ENCODE measurements at places on chromosomes 3 and 15.

DNA sequence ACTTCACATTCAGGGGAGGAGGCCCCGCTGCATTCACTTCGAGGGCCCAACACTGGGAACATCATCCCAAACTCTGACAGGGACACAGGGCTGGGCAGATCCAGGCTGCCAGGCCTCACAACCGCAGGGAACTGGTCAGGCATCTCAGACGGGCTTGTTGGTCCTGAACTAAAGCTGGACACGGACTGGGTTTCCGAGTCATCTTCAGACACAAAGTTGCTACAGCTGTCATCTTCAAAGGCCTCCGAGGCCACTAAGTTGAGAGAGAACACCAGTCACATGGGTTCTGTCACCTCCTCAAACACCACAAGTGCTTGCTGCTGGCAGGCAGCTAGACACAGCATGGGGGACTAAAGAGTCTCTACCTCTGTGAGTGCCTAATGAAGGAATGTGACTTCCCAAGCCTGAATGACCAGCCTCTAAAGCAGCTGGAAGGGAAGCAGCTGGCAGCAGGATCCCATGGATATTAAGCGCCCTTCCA, 50.9 kb downstream of the CAPN7 start:
- DNase-seq = no peak

GRCh38 chr3:140167600-140168281, 232.8 kb downstream of the CLSTN2 start:
- DNase-seq = no peak

DNA sequence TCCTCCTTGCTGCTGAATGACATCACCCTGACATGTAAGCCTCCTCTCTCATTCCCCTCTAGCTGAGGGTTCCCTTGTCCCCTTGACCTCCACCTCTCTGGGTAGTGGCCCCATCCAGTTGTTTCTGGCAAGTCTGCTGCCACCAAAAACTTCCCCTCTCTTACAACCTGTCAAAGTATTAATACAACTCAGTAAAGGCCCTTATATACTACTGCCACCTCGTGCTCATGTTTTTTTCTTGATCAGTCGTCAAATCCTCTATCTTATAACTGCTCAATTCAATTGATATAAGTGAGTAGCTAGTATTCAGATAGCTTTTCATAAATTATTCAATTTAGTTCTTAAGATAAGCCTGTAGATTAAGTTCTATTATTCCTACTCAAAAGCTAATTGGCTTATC, 249.6 kb downstream of the MBNL1 start:
- DNase-seq = no peak

- DNase-seq = no peak
These were observed 241.9 kb downstream of the ALCAM start for GRCh38 chr3:105608623-105609022.

DNA sequence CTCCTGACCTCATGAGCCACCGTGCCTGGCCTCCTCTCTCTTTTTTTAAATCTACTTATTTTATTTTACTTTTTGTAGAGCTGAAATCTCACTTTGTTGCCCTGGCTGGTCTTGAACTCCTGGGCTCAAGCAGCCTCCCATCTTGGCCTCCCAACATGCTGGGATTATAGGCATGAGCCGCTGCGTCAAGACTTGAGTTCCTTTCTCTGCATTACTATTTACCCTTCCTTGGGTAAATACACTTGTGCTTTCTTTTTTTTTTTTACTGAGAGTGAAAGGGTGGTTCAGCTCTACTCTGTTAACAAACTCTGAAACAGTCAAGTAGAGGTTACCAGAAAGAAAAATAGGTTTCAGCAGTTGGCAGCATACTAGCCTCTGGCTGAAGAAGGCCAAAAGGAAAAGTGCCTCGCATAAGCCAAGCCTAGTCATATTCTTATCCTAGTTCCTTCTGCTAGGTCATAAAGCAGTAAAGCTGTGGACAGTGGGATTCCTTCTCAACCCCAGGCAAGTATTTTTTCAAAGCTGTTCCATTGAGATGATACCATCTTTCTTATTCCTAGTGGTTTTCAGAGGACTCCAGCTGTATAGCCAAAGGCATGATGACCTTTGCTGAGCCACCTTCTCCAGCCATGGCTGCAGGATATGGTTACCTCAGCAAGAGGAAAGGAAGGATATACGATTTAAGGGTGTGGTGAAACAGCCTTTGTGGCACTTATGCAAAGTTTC, 135.1 kb downstream of the RBPMS2 start:
- no peak for DNase-seq

- DNase-seq = no peak
These were observed 24.6 kb downstream of the CCDC14 start for GRCh38 chr3:123936400-123936799.

- no peak for DNase-seq
These were observed 182.0 kb downstream of the LRTM1 start for GRCh38 chr3:54745843-54746242.

DNA sequence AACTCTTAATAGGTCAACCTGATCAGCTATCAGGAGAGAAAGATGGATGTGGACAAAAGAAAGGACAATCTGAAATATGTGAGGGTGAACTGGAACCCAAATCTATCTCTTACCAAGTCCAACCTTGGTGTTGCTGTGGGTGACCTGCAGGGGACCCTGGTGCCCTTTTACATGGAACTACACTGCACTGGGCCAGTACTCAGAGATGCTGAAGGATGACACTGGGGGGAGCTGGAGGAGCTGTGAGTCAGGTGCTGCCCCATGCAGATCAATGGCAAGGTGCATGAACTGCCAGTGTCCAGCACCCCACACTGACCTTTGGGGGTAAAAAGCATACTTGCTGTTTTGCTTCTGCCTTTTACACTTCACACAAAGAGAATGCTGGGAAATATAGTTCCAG, 55.6 kb upstream of the TBC1D5 start:
- DNase-seq = no peak

DNA sequence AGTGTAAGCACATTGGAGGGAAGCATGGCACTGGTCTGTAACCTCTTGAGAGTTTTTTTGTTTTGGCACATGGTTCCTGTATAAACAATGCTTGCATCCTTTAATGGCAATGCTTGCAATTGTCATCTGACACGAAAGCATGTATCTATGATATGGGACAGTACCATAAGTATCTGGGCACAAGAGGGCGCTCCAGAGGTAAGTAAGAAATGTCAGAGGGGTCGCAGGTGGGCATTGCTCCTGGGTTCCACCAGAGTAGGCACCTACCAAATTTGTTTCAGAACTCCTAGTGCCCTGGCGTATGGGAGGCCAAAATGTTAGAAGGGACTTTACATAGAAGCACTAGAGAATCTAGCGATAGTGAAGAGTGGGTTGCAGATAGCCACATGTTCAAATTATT, 58.7 kb upstream of the BCHE start:
- no peak for DNase-seq

DNA sequence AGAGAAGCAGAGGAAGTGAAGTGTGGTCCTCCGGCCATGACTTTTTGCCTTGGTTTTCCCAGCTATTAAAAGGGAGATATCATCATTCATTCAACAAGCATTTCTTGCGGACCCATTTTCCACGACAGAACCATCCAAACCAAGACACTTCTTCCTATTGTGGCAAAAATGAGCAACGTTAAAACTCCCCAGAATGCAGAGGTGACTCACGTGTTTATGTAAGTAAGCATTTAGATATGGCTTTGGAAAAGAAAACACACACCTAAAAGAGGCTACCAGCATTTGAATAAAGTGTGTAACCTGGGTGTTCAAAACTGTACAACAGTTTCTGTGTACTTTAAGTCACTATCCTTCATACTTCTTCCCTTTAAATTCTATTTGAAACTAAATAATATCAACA, 181.3 kb downstream of the RORA start:
- DNase-seq = no peak

DNA sequence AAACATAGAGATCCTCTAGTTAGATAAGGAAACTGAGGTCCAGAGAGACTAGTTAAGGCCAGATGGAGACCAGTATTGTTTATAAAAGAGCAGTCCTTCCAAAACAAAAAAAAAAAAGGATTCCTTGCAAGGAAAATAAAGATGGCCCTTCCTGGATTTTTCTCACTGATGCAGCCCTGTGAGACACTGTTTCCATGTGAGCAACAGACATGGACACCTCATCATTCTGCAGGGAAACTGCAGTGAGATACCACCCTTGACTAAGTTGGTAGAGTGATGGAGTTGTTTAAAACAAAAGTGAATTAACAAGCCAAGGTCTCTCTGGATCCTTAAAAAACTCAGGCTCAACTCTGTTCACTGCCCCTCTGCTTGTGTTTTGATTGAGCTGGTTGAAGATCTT, 65.6 kb upstream of the MYZAP start:
- no peak for DNase-seq

- DNase-seq = no peak
These were observed 35.3 kb downstream of the PAK2 start for GRCh38 chr3:196774848-196775422.

- DNase-seq = no peak
These were observed 1027.7 kb downstream of the PLOD2 start for GRCh38 chr3:145133281-145133680.

DNA sequence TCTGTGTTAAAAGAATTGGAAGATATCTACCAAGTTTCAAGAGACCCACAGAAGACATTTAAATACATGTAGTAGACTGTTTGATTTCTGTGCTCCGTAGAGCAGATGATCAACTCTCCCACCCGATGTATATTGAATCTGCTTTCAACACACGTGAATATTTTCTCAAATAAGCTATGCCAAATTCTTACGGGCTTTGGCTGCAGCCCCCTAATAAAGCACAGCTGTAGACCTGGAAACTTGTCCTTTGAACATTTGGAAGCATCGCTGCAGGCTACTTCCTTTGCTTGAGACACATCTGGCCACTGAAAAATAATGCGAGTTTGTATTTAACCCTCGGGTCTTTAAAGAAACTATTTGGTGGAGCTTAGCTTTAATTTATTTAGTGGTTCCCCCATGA, 98.3 kb upstream of the SELENOK start:
- DNase-seq = no peak

DNA sequence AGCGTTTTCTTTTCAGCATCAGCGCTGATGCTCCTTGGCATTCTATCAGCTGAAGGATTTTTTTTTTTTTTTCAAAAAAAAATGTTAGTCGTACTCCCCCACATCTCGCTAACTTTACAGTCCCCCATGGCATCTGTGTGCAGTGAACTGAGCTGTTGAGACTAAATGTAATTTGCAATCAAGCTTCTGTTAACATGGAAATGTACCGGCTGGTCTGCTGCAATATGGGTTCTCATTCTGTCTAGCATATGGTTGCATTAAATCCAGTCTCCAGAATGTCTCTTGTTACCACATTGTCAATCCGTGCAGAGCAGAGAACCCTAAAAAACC, 32.2 kb upstream of the TPRG1 start:
- DNase-seq = no peak

DNA sequence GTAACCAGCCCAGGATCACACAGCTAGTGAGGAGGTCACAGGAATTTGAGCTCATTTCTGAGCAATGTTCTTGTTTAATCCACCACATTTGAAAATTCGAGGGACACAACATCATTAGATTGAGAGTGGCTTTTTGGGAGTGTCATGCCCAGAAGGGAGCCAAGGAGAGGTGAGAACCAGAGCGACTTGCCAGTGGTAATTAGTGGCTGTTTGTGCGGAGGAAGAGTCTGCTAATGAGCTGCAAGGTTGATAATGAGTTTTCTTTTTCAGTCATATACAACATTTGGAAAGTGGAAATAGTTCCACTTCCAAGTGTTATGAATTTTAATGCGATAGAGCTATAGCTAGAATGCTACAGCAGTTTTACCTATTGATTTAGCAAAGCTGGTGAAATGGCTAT, 19.7 kb downstream of the GABRA5 start:
- DNase-seq = no peak

DNA sequence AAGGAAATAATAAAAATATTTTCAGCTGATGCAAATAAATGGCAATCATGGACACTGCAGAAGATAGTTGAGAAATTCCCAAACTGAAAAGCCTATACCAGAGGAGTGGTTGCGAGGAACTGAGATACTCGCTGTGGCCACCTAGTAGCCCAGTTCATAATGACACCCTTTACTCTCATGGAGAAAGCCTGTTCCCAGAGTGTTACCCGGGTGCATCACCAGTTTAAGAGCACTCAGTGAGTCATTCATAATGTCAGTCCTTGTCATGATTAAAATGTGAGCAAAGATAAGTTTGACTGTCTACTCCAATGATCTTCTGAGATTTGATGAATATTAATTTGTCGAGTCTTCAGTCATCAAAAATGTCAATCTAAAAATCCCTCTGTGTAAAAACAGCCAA, 138.4 kb upstream of the LRRC3B start:
- no peak for DNase-seq

DNA sequence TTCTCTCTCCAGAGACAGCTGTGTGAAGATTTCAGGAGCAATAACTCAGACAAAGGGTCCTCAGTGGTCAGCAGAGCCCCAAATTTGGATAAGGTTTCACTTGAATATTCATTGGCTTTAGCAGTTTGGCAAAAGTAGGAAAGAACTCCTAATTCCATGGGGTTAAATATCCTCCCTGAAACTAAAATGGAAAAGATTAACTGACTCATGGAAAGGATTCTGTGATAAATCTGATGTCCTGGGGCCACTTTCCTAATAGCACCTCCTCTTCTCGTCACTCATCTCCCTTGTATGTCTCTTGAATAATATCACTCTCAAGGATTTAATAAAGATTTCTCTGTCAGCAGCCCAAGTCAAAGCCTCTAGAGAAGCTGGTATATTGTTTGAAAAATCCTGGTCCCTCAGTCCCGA, 33.3 kb upstream of the TBC1D23 start:
- no peak for DNase-seq

Data from CD4-positive, alpha-beta T cell treated with Interleukin-1 beta for 1 hour (primary cell).